ENCODE measurements at places on chromosomes 5 and 9.

DNA sequence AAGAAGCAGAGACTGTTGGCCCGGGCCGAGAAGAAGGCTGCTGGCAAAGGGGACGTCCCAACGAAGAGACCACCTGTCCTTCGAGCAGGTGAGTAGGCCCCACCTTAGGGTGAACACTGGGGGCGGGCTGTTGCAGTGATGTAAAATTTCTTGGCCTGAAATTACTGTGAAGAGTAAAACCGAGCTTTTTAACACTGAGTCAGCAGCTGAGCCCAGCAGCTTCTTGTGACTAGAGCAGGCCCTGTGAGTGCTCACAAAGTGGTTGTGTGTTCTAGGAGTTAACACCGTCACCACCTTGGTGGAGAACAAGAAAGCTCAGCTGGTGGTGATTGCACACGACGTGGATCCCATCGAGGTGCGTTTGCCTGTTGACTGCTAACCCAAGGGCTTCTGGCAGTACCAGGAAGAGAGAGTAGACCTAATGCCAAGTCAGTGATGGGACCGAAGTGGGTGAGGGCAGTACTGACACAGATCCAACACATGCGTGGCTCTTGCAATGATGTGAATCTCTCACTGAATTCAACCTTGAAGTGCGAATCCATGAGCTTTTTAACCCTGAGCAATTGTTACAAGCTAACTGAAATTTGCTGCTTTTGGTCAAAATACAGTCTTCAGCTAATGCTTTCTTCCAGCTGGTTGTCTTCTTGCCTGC, 2.1 kb downstream of the RPL7A start:
- no peak for DNase-seq

GRCh38 chr5:126676195-126676624, 75.5 kb downstream of the PHAX start:
- peak; percentile 64 for DNase-seq

DNA sequence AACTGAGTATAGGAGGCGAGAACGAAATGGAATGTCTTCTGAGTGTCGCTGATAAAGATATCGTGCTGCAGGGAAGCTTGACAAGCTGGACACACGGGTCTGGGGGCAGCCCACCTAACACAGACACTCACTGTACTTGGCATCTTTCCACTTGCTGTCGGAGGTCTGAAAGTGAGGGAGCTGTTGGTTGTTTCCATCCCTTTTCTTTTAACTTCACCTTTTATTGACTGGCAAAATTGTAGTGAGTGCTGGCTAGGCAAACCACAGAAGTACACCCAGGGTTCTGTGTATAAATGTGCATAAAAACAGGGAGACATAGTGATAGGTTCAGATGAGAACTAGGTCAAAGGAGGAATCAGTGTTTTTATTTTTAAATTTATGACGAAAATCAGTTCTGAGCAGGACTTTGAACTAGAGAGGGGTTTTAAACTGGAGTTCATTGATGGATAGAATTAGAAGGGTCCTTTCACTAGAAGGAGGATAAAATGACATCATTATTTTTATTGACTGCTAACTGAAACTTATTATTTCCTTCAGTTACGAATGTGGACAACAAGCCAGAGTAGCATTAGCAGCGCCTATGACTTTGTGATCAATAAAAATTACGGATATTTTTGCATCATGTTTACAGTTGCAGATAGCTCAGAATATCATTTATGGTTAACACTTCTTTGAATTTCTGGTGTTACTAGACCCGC, 817 bp downstream of the GAPVD1 start:
- peak; percentile 29 for DNase-seq

DNA sequence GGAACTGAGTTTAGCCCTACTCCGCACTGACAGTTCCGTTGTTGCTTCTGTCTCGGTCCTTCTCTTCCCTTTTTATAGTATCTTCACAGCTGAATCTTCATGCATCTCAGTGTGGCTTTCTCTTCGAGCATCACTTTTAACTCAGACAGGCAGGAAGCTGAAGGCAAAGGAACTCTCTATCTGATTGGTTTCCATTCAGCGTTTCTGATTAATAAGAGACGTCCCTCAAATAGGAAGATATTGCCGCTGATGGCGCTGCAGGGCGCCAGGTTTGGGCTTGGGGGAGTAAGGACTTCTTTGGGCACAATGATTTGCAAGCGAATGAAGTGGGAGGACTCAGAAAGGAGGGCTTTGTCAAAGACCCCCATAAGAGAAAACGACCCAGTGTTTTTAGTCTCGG, at the start of gene CDH9:
Gene CDH9 (minus strand): TSS at position 111 of the 400 bp plus-strand sequence. CDS start 50,253 bp downstream, outside the sequence.
- no peak for DNase-seq

- DNase-seq: no peak
Observed at GRCh38 chr9:132638240-132638639, 31.5 kb downstream of the DDX31 start.

DNA sequence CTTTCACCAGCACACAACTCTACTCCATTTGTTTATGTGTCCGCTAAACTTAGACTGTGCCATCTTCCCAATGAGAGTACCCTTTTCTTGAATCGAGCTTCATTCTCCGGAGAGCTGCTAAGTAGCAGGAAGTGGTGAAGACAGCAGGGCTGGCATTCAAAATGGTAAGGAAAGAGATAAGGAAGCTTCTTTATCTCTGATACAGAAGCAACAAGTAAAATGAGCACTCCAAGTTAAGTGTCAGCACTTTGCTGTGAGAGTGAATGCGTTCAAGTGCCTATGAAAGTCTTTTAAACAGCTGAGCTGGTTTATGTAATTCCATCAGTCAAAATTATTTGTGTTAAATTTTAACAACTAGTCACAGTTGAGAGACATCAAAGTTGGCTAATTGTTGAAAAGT, 386.8 kb upstream of the PTPRD start:
- no peak for DNase-seq

- no peak for DNase-seq
Observed at GRCh38 chr9:134322781-134323241, 3.4 kb upstream of the RXRA start.

GRCh38 chr9:93468763-93469456, 15.5 kb upstream of the FAM120AOS start:
- DNase-seq: peak; percentile 36

DNA sequence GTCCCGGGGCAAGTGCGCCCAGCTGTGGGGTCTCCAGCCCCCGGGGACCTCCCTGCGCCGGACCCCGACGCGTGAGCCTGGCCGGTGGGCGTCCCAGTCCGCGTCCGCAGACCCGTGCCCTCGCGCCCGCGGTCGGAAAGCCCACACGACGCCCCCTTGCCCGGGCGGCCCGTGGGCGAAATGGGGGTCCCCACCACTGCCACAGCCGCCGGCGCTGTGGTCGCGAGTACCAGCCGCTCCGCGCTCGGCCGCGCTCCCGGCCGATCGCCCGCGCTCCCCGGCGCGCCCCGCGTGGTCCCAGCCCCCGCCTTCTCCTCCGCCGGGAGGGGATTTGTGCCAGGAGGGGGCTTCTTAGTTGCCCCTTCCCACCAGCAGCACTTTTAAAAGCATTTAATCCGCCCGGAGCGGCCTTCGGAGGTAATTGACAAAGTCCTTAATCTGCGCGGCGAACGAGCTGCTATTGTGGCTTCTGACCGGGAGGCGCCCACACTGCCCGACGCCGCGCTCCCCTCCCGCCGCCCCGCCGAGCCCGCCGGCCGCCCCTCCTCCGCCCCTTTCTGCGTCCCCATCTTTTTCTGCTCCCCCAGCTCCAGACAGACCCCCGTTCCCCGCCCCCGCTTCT, 469 bp upstream of the FIBCD1 start:
- peak; percentile 29 for DNase-seq

DNA sequence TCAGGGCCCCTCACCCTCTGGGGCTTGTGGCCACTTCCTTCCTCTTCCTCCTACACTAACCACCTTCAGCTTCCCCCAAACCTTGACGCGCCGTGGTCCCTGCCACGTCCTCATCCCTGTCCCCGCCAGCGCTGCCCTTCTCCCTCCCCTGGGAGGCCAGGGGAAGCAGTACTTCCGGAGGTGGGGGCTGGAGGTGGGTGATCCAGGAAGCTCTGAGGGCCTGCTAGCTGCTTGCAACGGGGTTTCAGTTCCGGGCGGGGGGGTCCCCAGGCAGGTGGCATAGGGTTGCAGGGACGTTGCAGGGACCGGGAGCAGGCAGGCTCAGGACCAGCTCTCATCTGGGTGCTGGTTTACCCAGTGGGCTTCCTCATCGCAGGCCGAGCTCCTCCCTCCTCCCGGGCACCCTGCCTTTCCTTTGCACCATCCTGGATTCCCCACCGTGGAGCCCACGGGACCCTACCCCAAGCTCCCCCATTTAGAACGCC, 70.0 kb downstream of the RXRA start:
- DNase-seq: no peak

- DNase-seq: no peak
Observed at GRCh38 chr5:433836-434235, 9.1 kb upstream of the EXOC3 start.

DNA sequence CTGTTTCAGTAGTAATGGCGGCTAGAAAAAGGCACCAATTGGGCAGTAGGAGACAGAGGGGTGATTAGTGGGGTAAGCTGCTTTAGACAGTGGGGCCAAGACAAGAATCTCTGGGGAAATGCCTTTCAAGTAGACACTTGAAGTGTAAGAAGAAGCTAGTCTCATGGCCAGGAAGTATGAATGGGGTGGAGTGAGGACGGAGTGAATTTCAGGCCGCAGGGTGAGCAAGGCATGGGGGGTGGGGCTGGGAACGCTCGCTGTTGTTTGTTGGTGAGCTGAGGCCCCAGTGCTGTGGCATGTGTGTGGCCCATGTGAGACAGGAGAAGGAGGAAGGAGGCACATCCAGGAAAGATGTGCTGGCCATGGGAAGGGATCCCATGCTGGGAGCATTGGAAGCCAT, 149.2 kb upstream of the NFIL3 start:
- no peak for DNase-seq

- DNase-seq: peak; percentile 52
Observed at GRCh38 chr5:135718151-135718550, 116.3 kb upstream of the SLC25A48 start.

DNA sequence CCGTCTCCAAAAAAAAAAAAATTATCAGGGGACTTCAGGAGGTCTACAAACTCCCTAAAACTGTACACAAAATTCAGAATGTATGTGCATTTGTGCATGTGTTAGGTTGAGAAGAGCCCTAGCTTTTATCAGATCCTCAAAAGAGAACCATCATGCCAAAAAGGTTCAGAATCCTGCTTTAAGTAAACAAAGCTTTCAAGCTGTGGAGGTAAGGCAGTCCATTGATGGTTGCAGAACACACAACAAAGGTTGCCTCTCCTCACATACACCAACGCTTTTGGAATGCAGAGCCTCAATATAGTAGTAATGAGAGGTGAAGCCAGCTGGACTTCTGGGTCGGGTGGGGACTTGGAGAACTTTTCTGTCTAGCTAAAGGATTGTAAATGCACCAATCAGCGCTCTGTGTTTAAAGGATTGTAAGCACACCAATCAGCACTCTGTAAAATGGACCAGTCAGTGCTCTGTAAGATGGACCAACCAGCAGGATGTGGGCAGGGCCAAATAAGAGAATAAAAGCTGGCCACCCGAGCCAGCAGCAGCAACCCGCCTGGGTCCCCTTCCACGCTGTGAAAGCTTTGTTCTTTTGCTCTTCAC, 57.9 kb upstream of the RNF38 start:
- DNase-seq: no peak

GRCh38 chr5:15645381-15646160, 145.6 kb downstream of the FBXL7 start:
- peak; percentile 63 for DNase-seq
